ENCODE measurements at places on chromosomes 1 and 21. TPM values are rescaled to one million over a fixed set of nuclear protein-coding genes. Genes with fewer than 3 reads are reported as not detected.

DNA sequence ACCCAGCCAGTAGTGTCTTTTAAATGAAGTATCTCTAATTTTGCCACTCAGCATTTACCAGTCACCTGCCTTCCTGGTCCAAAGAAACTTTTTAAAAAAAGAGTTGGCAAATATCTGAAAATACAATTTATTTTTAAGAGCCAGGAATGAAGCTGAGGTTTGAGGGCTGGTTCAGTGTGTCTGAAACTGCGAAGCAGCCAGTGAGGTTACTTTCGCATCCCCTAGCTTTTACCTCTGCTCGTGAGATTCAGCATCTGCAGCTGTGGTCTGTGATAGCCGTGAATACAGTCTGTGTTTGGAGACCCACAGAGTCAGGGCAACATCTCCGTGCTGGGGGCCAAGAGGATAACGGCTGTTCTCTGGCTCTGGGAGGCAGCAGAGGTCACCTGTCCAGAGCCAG is 21.3 kb upstream of the KCNAB2 start:
- no peak for DNase-seq

- no peak for DNase-seq
These were observed 56.6 kb downstream of the LAMC1 start for GRCh38 chr1:183079712-183080388.

GRCh38 chr1:185581961-185582725 is 152.0 kb upstream of the HMCN1 start:
- no peak for DNase-seq

- no peak for DNase-seq
These were observed 24.3 kb downstream of the F13B start for GRCh38 chr1:197042676-197043341.

DNA sequence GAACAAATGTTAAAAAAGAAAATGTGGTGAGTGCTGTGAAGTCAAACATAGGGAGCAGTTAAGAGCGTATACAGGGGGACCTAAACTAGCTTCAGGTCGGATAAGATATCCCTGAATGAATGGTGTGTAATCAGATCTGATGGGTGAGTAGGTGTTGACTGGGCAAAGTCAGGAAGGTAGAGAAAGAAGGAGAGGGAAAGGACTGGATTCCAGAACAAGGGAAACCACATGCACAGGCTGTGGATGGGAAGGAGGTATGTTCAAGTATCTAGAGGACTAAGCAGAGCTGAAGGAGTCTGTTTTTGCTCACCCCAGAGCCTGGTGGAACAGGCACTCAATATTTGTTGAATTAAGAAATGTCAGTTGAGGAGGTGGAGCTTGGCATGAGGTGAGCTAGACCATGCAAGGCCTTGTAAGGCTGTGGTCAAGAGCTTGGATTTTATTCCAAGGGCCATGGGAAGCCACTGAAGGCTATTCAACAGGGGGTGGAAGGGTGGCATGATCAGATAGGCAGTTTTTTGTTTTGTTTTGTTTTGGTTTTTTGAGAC is 27.4 kb downstream of the MAP7D1 start:
- DNase-seq: no peak

GRCh38 chr1:187692799-187693198 is 864.0 kb downstream of the PLA2G4A start:
- no peak for DNase-seq

- no peak for DNase-seq
These were observed 67.8 kb downstream of the NTMT2 start for GRCh38 chr1:170213596-170213995.

The FAM229A gene
- 9.2 TPM for total RNA-seq

The KRTAP12-2 gene
- not detected for total RNA-seq

The DNM3 gene
- 1.5 TPM for total RNA-seq
